ENCODE measurements at places on chromosomes 11 and 22.
A peak's percentile ranks its signal among the peaks of the same experiment; 100 is the strongest.

- no peak for DNase-seq
Measured at GRCh38 chr11:13576995-13577394, 81.2 kb upstream of the PTH start.

DNA sequence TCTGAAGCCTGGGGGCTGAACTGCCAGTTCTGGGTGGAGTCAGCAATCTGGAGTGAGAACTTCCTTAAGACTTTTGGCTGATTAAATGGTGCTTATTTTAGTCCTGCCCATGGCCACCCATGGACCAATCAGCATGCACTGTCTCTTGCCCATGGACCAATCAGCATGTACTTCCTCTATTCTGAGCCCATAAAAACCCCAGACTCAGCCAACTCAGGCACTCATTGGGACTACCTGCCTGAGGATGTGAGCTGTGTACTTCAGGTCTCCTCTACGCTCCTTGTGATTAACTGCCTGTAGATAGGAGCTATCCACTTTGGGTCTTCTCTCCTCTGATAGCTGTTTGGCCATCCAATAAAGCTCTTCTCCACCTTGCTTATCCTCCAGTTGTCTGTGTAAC is 342.3 kb upstream of the CCDC179 start:
- no peak for DNase-seq

GRCh38 chr11:103055221-103055890 is 36.6 kb downstream of the DCUN1D5 start:
- DNase-seq = no peak

DNA sequence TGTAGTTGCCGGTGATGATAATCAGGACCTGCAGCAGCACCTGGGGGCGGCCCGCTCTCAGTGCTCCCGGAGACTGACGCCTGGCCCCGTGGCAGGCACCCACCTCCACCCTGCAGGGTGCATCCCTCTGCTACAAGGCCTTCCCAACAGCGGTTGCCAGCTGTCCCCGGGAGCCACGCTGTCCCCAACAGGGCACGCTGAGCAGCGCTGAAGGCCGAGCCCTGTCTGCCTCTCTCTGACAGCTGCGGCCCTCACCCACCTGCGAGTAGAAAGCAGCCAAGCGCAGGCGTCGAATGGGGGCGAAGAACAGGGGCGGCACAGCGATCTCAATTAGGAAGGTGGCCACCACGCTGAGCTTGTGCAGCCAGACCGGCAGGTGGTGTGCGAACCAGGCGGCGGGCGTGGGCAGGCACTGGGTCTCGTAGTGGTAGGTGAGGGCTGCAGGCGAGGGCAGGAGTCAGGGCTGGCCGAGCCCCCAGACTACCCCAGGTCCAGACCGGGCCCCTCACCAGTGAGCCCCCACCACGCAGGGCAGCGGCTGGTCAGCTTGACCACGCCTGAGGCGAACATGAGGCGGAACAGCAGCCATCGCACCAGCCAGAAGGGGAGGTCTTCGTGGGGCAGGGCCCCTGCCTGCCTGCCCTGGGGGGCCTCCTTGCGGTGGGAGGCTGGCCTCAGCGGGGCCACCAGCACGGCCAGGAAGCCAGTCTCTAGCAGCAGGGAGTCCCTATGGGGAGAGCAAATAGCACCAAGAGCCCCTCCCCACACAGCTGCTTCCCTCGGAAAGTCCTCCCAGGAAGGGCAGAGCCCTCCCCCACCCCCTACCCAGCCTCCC is 1.5 kb downstream of the LMF2 start:
- no peak for DNase-seq

GRCh38 chr22:27331526-27332281 is 469.9 kb downstream of the MN1 start:
- no peak for DNase-seq

DNA sequence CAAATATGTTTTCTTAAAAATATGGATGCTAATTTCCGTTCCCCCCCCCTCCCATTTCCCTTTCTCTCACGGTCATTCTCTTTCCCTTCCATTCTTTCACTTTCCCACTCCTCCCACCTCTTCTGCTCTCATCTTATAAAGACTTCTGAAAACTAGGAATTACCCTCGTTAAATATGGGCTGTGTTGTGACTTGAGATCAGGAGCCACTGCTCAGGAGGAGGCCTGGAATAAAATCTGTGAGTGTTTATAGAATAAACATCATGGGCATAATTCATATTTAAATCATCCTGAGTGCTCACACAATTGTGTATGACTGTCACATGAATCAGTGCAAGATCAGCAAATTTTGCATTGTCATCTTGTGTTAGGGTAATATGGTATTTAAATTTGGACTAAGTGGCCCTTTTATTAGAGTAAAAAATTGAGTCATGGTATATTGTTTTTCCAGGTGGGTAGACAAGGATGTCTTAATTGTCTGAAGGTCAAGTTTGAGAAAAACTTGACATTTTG is 208.0 kb downstream of the DDX10 start:
- DNase-seq = no peak

DNA sequence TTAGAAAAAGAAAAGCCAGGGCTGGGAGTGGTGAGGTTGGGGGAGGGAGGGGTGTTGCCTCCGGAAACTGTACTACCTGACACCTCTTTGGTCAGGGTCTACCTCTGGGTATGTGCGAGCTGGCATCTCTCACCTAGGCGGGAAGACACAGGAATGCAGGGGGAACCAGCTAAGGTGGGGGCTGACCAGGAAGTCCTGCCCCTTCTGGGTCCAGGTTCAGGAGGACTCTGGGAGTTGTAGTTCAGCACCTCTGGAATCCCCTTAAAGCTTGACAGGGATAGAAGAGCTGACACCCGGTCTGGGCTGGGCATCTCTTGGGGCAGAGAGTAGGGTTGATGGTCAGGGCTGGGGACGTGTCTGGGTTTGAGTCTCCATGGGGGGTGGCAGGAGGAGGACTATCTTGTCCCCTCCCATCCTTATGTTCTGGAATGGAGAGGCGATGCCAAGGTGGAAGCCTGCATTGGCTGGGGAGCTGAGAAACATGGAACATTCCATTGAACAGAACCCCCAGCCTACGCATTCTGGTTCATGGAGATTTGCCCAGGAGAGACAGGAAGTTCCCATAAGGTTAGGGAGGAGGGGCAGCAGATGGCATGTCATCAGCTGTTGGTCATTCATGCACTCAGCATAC is 2.1 kb upstream of the KIAA1671 start:
- no peak for DNase-seq

DNA sequence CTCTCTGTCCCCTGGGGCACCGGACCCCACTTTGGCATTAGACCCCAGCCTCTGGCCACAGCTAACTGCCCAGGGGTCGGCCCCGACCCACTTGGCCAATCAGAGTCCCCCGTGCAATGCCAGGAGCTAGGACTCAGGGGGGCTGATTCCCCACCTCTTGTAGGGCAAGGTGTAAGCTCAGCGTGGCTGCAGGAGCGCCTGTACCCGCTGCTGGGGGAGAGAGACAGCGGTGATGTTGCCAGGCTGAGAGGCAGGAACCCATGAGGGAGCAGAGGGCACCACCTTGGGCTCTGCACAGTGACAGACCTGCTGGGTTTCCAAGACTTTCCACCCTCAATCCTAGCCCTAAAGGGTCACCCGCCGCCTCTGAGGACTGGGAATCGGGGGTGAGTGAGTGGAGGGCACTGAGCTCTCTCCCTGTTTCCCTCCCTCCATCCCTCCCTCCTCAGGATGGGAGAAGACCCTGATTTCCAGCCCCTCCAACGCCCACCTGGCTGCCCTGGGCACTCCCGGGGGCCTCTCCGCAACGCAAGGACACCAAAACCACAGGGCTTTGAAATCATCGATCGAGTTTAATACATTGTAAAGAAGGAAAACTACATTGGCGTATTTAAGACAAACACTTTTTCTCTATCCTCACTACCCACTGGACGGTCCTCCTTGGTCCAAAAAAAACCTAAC is 128.4 kb downstream of the ARHGAP8 start:
- DNase-seq = no peak

- no peak for DNase-seq
Measured at GRCh38 chr11:60098508-60098907, 10.0 kb downstream of the MS4A2 start.

DNA sequence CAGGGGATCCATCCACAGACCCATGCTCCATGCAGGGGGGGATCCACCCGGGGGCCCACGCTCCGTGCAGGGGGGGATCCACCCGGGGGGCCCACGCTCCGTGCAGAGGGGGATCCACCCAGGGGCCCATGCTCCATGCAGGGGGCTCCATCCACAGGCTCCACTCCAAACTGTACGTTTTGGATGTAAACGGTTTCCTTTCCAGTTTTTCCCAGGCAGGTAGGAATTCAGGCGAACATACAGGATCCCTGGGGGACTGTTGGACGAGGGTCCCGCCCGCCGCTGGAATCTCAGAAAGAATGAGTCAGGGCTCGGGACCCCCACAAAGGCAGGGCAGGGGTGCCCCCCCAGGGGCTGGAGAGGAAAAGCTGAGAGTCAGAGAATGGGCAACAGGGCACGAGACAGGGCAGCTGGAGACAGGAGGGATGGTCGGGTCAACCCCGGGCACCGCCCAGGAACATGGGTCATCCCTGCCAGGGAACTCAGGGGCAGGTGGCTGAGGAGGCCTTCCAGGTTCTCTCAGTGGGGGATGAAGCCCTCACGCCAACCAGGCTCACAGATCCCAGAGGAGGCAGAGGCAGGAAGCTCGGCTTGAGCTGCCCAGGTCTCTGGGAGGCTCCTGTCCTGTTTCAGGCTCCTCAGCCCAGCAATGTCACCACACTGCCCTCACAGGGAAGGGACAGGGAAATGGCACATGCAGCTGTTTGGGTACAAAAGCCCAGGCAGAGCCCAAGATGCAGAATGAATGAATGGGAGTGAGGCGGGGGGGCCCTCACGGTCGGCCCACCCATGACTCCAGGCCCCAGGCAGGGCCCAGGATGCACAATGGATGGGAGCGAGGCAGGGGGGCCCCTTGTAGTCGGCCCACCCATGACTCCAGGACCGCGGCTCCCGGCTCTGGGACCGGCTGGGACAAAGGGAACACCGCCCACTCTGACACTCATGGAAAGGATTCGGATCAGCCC is 200.2 kb downstream of the BRD1 start:
- no peak for DNase-seq

DNA sequence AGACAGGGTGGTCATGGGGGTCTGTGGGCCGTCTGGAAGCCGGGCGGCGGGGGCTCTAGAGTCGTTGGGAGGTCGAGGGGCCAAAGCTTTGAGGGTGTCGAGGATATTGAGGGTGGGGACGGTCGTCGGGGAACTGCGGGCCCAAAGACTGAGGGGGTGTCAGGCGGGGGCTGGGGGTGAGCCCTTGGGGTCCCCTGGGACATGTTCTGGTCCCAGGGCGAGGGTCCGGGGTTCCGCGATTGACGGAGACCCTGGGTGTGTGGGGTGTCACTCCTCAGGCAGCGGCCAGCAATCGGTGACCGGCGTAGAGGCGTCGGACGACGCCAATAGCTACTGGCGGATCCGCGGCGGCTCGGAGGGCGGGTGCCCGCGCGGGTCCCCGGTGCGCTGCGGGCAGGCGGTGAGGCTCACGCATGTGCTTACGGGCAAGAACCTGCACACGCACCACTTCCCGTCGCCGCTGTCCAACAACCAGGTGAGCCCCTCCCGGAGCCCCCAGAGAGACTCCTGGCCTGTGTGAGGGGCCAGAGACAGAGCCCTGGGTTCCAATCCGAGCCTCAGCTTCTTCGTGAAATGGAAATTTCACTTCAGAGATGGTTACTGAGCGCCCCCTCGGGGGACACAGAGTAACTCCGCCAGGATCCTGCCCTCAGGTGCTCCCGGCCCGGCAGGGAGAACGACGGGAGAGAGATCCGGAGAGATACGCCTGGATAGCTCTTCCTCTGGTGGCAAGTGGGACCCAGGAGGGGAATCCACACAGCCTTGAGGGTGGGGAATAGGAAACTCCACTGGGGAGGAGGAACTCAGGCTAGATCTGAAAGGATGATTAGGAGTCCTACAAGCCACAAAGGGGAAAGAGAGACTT is 714 bp downstream of the SDF2L1 start:
- peak; percentile 53 for DNase-seq
